ENCODE measurements at places on chromosomes 5 and 9.

- no peak for DNase-seq
Measured at GRCh38 chr9:118674942-118675341, 694.3 kb downstream of the BRINP1 start.

DNA sequence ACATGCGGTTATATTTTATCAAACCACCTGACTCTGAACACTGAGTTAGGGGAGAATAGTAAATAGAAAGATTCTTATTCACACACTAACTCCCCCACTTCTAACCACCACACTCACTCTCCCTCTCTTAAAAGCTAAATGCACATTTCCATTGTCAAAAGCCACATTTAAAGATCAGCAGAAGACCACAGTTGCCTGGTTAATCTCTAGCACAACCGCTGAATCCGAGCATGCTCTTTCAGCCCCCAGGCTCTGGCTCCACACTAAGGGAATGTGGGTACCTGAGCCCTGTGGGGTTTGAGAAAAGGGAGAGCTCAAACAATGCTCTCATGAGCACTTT, 35.7 kb downstream of the PFDN1 start:
- no peak for DNase-seq

- DNase-seq, result no peak
Measured at GRCh38 chr9:8670751-8671150, 871.2 kb upstream of the DMAC1 start.

DNA sequence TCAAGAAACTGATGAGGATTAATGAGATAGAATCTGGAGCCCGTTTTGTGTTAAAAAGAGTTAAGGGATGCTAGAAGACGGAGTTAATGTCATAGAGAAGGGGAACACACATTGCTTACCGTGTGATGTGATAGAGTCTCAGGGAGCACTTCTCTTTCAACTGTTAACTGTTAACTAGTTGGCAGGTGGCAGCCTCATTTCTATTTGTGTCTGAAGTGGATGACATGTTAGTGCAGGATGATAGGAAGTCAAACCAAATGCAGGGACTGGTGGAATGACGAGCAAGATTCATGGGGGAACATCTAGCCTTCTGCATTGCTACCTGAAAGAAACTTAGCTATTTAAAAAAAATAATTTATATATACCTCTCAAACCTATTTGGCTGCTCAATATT, 222.7 kb downstream of the MAST4 start:
- DNase-seq, result no peak

DNA sequence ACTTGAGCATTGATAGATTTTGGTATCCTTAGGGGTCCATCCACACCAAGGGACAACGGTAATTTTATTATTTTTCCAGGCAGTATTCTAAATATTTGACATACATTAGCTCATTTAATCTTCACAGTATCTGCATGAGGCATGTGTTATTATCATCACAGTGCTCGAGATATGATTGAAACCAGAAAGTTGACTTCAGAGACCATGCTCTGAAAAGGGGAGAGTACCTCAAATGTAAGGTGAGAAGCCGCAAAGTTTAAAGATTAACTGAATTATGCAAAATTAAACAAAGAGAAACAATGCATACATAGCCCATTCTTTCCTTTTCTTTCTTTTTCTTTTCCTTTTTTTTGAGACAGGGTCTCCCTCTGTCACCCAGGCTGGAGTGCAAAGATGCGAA, 104.1 kb downstream of the SLC25A46 start:
- DNase-seq, result no peak

GRCh38 chr9:86585422-86586143, 231.4 kb upstream of the TUT7 start:
- no peak for DNase-seq

DNA sequence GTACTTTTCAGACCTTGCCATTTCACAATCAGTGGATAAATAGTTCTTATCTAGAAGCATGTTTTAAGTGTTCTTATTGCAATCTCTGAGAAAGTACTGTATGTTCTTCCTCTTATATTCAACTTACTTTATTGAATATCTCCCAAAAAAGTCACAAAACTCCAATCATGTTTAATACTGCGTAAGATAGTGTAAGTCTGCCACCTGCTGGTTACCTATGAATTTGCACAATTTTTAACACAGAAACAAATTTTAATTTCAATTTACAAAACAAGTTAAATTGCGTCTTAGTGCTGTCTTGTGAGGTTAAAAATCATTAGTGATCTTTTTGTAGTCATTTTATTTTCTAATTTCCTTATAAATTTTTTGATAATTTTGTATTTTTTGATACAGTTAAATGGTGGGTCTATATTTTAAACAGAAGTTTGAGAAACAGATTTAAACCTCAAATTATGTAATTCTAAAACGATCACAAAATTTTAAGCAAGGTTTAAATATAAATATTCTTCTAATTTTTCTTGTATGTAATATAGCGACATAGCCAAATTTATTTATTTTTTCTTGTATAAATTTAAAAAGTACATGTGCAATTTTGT, 115.8 kb downstream of the EMB start:
- no peak for DNase-seq

DNA sequence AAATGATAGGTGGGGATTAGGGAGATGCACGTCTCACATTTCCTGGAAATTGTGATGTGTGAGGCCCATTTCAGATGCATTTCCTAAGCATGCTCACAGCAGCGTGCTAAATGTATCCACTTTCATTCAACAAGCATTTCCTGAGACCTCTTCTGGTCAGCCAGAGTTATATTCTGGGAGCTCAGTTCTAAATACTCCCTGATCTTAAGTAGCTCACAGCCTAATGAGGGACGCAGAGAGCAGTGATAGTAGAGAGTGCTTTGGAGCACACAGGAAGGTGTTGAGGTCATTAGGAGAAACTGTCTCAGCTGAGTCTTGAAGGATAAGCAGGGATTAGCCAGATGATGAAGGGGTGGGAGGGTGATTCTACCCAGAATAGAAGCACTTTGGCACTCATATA, 46.2 kb upstream of the FSD1L start:
- no peak for DNase-seq

- no peak for DNase-seq
Measured at GRCh38 chr5:72244862-72245371, 75.1 kb downstream of the MRPS27 start.

DNA sequence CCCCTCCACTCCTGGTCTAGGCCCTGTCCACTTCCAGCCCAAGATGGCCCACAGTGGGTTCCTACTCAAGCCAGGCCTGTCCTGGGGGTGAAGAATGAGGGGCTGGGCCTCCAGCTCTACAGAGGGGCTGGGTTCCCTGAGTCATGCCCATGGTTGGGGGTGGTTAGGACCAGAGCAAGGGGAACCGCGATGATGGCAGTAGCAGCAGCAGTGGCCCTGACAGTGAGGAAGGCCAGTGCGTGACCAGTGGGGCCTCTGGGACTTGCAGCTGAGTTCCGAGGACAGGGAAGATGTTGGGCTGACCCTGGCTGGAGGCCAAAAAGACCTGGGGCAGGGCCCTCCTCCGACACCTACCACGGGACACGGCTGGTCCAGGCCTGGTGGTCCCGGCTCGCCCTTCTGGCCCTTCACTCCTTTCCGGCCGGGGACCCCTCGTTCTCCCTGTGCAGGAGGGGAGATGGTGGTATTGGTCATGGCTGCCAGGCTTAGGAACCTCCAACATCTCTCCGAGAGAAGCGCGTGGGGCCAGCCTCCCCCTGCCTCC, 9.2 kb upstream of the PHYKPL start:
- DNase-seq, result no peak

- no peak for DNase-seq
Measured at GRCh38 chr5:121981254-121981653, 19.5 kb downstream of the SRFBP1 start.

GRCh38 chr9:137330689-137331088, 28.6 kb upstream of the NRARP start:
- no peak for DNase-seq

- DNase-seq, result no peak
Measured at GRCh38 chr5:161155451-161155850, 303.4 kb upstream of the ATP10B start.

Data from left forelimb (tissue), 1 donor.